Panc1 (cell line): ENCODE measurements at places on chromosomes 12 and 14. TPM values are rescaled to one million over a fixed set of nuclear protein-coding genes. Genes with fewer than 3 reads are reported as not detected.

Gene GPR84
- total RNA-seq: not detected

Gene CAPZA3
- not detected for total RNA-seq

DNA sequence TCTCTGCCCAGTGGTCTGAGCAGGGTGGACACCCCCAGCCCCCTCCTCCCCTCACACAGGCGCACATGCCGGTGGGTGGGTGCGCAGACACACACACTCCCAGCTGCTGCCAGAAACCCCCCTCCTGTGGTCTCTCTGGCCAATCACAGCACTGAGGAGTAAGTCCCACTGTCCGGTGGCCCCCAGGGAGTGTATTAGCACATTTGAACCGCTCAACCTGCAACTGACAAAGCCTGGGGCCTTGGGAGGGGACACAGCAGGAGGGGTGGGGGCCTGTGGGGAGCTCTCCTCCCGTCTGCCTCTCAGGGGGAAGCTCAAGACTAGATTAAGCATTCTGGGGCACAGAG is 11.7 kb downstream of the FIGNL2 start:
- no peak for DNase-seq
- H3K4me3 ChIP-seq: no peak overlapping the region
- no peaks in the 10 kb centered on the region for H3K36me3 ChIP-seq
- no peak overlapping the region for H3K27ac ChIP-seq

- no peak for DNase-seq
- no peak overlapping the region for H3K4me3 ChIP-seq
- no peak overlapping the region for H3K27ac ChIP-seq
- H3K4me1 ChIP-seq: no peaks in the 10 kb centered on the region
- H3K36me3 ChIP-seq: no peaks in the 10 kb centered on the region
Observed at GRCh38 chr14:43540948-43541347, 966.1 kb downstream of the FSCB start.

DNA sequence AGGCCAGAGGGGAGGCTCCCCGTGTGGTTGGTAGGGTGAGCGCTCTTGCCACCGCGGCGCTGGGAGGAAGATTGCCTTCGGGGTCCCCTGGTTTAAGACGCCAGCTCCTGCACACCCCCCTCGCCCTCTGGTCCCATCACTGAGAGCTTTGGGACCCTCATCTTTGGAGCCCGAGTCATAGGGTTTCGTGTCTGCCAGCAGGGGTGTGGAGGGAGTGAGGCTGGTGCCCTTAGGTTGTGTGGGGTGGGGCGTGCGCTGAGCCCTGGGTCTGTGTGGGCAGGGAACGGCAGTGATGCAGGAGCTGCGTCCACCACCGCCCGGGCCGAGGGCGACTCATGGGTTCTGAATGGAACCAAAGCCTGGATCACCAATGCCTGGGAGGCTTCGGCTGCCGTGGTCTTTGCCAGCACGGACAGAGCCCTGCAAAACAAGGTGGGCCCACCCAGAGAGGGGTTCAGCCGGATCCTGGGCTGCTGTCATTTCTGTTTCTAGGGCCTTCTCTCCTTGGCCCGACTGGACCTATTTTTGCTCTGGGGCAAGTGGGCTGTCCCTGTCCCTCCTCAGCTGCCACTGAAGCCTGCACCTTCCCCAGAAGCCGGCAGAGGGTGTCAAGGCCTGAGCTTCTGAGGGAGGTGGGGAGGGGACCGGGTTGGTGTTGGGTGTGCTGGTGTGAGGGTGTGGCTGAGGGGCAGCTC is 12.1 kb downstream of the ACADS start:
- no peak overlapping the region for H3K4me3 ChIP-seq
- no peak for DNase-seq
- H3K27me3 ChIP-seq: no peaks in the 10 kb centered on the region
- H3K27ac ChIP-seq: no peak overlapping the region
- no peaks in the 10 kb centered on the region for H3K4me1 ChIP-seq

GRCh38 chr12:67390273-67390672 is 121.1 kb downstream of the CAND1 start:
- no peaks in the 10 kb centered on the region for H3K27me3 ChIP-seq
- H3K36me3 ChIP-seq: no peaks in the 10 kb centered on the region
- no peaks in the 10 kb centered on the region for H3K4me1 ChIP-seq
- no peak overlapping the region for H3K4me3 ChIP-seq
- no peak overlapping the region for H3K27ac ChIP-seq

Gene EIF2B1
- total RNA-seq: 49.4 TPM

- H3K4me1 ChIP-seq: no peaks in the 10 kb centered on the region
- no peak overlapping the region for H3K27ac ChIP-seq
- no peaks in the 10 kb centered on the region for H3K36me3 ChIP-seq
- no peak for DNase-seq
- H3K27me3 ChIP-seq: no peaks in the 10 kb centered on the region
Observed at GRCh38 chr12:92639017-92639416, 63.8 kb upstream of the PLEKHG7 start.

Gene MYF6
- not detected for total RNA-seq

Gene LGR5
- total RNA-seq: 1.9 TPM

Gene CARMIL3
- 0.15 TPM for total RNA-seq
